ENCODE measurements at places on chromosomes 2 and 18. TPM values are rescaled to one million over a fixed set of nuclear protein-coding genes. Genes with fewer than 3 reads are reported as not detected.

The TMEM37 gene
- total RNA-seq: 7.1 TPM

The SKA1 gene
- 0.36 TPM for total RNA-seq

The BCL2 gene
- 47.3 TPM for total RNA-seq

The GALNT5 gene
- 0.80 TPM for total RNA-seq

The C1QL2 gene
- not detected for total RNA-seq

DNA sequence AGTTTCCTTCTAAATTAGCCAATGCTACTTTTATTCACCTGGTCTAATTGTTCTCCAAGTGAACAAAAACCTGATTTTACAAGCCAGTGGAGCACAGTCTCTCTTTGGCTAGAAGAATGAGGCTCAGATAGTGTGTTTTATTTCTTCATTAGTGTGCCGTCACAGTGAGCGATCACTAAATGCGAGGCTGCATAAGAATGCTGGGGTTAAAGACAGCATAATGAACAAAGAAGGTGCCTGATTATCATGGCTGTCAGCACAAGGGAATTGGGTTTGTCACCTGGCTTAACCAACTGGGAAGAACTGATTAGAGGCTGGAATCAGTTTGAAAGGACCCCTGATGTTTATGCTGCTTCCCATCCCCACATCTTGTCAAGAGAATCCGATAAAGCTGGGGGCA, 76.4 kb downstream of the EPHA4 start:
- DNase-seq: no peak

DNA sequence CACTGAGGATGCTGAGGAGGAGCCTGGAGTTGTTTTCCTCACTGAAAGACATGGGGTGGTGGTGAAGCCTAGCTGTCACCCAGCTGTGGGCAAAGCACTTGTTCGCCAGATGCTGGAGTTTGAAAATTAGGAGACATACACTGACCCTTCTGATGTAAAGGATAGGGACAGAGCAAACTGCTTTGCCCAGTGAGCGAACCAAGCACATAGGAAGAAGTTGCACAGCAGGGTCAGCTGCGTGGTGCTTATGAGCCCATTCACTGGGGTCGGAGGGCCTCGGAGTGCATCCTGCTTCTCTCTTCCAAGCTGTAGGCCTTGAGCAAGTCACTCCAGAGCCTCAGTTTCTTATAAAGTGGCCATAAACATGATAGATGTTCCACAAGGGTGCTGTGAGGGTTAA, 50.9 kb downstream of the HK2 start:
- DNase-seq: no peak

GRCh38 chr2:128435576-128436478, 117.2 kb upstream of the HS6ST1 start:
- peak; percentile 43 for DNase-seq

DNA sequence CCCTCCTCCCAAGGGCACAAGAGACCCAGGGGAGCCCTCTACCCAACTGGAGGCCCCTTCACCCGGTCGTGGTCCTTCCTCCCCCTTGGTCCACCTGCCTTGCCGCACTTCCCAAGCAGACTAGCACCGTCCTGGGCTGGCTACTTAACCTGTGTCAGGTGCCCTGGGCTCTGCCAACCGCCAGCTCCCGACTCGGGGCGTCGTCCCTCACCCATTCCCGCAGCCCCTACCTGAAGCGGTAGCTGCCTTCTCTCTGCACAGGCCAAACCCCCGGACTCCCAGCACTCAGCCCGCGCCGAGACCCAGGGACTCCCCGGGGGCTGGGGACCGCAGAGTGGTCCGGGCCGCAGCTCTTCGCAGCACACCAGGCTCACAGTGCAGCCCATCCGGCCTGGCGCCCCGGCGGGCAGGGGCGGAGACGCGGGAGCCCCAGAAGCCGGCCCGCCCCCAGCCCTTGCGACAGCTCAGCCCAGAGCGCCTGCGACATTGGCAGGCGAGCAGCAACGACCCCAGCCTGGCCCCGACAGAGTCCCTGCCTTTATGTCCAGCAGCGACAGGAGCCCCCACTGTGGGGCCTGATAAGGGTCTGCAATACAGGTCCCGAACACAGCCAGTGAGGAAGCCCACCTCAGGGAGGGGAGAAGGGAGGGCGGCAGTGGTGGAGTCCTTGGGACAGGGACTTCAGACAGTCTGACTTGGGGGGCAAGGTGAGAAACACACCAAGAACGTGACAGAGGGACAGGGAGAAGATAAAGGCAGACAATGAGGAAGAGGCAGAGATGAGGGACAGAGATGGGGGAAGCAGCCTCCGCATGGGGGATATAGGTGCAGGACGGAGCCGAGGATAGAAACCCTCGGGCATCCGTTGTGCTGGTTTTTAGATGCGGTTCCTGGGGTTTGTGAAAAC, 31.0 kb upstream of the TNS1 start:
- no peak for DNase-seq

DNA sequence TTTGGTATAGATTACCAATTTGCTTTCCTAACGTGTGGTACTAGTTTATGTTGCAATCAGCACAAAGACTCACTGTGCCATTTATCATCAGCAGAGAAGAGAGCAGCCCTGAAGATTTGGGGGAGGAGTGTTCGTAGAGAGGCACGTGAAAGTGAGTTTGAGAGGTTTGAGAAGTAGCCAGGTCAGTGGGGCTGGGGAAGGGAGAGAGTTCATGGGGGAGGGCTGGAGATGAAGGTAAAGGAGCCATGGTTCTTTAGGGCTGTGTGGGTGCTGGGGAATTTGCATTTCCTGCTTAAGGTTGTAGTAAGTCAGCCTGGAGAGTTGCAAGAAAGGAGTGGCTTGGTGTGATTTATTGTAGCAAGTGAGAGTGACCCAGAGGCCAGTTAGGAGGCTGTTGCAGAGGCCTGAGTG, 172.1 kb downstream of the NEDD4L start:
- DNase-seq: no peak

DNA sequence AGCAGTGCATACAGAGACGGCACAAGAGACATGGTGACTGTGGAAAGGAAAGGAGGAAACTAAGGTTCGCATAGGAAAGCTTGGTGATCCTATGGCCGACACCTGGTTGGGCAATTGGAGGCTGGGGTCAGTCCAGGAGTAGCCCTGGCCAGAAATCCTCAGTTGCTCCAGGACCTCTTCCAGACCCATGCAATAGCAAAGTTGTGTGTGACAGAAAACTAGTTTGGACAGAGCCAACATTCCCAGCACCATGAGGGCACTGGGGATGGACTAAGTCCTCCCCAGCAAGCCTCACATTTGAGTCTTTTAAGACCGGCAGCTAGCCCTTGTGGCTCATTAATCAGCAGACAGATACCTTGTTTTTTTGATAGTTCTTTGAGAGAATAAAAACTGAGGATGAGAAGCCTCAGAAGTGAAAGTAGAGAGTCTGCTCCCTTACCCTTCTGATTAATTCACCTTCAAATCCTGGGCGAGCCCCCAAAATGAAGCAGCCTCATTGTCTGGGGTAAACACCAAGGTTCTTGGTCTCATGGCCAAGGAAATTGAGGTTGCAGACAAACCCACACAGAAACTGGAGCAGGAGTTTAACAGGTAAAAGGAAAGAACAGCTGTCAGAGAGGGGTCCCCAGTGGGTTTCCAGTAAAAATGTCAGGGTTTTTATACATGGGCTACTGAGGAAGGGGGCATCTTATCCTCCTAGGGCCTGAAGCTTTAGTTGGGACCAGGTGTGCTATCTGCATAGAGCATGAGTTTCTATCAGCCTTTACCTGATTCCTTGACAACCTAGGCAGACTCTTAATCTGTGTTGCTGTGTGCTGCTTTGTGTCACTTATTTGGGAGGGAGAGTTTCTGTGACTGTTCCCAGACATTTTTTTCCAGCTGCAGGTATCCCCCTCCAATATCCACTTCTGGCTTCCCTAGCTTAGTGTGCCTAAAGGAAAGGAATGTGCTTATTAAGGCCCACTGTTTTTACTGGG, 39.1 kb downstream of the STK17B start:
- no peak for DNase-seq

- DNase-seq: no peak
Measured at GRCh38 chr2:126838716-126838985, 60.0 kb upstream of the TEX51 start.

DNA sequence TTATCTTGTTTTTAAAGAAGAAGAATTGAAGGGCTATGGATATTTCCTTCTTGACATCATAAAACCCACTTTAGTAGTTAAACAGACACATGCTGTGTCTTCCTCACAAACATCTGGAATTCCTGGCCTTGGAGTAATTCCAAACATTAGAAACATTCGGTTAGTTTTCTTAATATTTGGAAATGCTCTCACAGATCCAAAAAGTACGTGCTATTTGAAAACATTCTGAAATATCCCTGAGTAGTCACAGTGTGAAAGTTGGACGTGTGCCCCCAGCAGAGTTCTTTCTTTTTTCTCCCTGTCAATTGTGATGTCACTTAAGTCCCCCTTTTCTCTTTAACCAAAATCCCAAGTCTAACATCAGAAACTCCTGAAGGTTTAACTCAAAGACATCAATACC, 91.3 kb downstream of the ANTXR1 start:
- DNase-seq: no peak

DNA sequence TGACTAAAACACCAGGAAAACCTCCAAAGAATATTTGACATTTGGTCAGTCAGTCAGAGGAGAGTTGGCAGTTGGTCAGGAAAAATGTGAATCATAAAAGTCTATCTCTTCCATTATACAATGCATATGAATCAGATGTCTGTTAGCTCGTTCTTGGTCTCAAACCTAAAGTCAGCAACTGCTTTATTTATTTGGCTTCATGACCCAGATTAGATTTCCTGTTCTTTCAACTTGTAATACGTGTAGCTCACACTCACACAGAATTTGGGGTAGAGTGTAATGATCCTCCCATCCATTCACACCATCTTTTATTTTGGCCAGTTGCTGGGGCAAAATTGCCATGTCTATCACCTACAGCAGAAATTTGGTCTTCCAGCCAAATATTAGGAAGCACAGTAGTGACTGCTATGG, 81.9 kb upstream of the COL5A2 start:
- DNase-seq: no peak

GRCh38 chr2:178873912-178874311, 66.7 kb upstream of the TTN start:
- no peak for DNase-seq

DNA sequence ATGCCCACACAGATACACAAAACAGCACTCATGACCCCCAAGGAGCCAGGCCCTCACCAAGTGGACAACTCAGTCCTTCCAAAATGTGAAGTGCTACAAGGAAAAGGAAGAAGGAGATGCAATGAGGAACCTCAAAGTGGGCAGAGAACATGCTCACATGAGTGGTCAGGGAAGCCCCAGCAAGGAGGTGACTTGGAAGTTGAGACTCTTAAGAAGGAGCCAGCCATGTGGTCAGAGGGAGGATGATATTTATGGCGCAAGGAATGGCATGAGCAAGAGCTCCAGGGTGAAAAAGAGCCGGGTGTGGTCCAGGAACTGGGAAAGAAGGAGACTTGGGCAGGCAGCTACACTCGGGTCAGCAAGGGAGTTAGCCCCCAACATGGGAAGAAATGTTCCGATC, 30.0 kb upstream of the KLHL29 start:
- no peak for DNase-seq

GRCh38 chr18:13099113-13099512, 108.0 kb downstream of the CEP192 start:
- DNase-seq: no peak

- peak; percentile 67 for DNase-seq
Measured at GRCh38 chr2:16069933-16070647, 129.7 kb downstream of the MYCN start.

Measured in sciatic nerve (tissue), 2 donors.